ENCODE measurements at places on chromosomes 5 and 9.
A peak's percentile ranks its signal among the peaks of the same experiment; 100 is the strongest.

- DNase-seq: no peak
Observed at GRCh38 chr9:123191680-123192079, 76.7 kb downstream of the STRBP start.

DNA sequence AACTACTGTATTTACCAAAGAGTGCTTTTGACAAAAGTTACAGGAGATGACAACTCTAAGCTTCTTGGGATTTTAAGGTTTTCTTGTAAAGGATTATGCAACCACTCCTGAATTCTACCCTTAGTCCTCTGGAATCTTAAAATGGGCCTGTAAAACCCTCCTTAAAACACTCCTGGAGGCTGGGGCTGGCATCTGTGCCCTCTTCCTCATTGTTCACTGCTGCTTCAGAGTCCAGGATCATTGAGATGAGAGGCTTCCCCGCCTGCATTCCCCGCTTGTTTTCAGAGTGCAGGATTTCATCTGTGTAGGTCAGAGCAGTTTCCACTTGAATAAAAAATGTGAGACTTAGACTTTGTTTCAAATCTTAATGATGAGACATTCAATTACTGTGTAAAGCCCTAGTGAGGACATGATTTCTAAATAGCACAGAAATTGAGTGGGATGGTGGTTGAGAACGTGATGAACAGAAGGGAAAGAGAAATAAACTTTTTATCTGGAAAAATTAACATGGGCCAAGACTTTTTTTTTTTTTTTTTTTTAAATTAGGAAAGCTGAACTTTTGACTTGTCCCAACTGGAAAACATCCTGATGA, 40.4 kb downstream of the PCSK5 start:
- no peak for DNase-seq

DNA sequence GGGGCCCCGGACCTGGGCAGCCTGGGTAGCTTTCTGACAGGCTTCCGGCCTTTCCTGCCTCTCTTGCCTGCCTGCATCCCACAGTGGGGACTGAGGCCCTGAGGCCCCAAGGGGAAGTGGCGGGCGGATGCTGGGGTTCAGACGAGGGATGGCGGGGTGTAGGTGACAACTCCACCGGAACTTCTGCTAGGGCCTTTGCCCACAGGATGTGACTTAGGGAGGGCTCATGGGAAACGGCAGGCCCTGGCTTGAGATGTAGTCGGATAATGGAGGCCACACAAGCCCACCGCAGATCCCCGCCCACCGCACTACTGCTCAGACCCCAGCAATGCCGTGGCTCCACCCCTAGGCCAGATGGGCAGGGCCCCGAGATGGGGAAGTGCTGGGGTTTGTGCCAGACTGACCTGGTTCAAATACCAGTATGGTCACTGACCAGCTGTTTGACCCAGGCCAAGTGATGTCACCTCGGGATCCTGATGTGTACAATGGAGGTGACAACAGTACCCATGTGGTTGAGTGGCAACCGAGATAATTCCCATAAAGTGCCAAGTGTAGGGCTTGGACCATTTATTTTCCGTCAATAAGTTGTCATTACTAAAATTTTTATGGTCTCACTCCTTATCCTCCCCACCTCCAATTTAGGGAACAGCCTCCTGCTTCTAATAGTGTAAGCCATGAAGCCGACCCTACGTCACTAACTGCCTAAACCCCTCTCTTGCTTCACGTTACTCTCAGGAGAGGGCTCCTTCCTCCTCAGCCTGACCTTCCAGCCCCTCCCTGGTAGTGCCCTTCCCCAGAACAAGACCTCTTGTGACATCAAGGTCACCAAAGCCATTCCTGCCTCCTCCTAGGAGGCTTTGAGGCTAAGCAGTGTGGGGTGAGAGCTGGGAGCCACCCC, 2.5 kb upstream of the CDK9 start:
- no peak for DNase-seq

GRCh38 chr5:73365301-73365853, 83.2 kb downstream of the FOXD1 start:
- DNase-seq: no peak

GRCh38 chr5:158770506-158770905, 329.2 kb downstream of the EBF1 start:
- no peak for DNase-seq

DNA sequence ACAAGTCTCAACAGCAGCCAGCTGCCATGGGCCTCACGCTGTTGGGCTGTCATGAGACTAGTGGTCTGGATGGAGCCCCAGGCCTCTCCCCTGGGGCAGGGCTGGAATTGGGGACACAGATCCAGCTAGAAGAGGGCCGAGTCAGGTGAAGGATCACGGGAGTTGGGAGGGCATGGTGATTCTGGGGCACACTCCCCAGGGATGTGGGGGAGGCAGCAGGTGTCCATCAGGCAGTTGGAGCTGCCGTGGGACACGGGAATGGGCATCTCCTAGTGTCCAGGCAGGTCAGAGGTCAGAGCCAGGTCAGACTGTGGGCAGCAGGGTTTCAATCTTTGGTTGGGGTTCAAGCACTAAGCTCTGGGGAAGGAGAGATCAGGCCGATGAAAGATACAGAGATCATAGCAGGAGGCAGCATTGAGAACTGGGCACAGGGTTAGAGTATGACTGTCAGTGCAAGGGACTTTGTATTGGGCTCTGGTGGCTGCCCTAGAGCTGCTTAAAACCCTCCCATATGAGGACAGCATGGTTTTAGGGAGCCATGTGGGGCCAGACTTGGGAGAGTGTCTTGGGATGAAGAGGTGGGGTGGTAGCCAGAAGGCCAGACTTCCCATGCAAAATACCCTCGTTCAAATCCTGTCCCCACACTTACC, 59.2 kb downstream of the ARHGEF37 start:
- DNase-seq: no peak

GRCh38 chr5:64634997-64635686, 55.2 kb upstream of the SHISAL2B start:
- DNase-seq: no peak

DNA sequence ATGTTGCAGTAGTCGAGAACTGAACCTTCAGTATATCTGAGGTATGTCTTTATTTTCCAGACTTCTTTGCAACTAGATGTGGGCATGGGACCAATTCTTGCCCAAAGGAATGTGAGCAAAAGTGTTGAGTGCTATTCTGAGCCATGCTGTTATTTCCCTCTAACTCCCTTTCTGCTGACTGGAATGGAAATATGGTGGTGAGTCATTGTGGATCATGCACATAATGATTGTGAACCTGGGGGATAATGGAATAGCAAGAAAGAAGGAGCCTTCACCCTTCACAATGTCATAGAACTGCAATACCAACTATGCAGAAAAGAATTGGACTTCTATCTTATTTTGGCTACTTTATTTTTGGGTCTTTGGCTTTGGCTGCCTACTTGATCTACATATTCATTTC, 10.3 kb upstream of the DOCK2 start:
- peak; percentile 87 for DNase-seq

GRCh38 chr5:111697215-111697614, 59.8 kb downstream of the NREP start:
- DNase-seq: no peak

DNA sequence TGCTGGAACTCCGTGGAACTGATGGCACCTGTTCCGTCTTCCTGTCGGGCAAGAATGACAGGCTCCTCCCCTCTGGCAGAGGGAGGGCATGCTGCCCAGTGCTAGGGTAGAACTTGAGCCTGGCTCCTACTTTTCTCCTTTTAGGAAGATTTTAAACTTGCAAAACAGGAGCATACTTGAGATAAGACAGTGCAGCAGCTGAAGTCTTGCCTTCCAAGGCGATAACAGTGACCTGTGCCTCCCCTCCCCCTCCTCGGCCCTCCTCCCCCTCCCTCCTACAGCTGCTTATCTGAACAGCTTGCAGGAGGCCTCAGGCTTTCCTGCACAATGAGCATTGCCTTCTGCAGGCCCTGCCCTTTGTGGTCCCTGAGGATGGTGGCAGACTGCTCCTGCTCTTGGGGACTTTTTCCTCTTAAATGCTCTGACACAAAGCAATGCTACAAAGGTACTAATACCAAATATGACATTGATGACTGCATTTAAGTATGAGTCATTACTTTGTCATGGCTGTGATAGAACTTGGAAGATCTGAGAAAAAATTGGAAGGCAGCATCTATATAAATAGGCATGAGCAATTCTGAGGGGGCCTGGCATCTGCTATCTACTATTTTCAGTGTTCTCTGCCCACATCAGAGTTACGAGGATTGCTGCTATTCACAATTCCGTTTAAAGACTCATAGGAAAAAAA, 2.0 kb downstream of the GADD45G start:
- DNase-seq: no peak

GRCh38 chr9:129182625-129183494, 4.8 kb upstream of the IER5L start:
- DNase-seq: no peak

DNA sequence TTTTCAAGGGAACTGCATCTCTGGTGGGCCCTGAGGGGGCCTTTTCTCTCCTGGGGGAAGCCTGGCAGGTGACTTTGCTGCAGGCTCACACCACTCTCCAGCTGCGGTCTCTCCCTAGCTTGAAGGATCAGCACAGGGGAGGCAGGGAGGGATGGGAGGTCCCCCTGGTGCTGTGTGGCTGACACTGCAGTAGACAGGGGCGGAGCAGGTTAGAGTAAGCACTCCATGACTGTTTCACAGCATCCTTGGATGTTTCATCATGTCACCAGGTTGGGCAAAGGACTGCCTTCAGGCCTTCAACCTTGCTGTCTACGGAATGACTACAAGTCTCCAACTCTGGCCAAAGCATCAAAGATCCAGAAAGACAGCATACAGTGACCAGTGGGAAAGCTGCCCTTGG, 470.7 kb downstream of the CDK5RAP2 start:
- DNase-seq: no peak
